ENCODE measurements at places on chromosomes 1 and 21.

DNA sequence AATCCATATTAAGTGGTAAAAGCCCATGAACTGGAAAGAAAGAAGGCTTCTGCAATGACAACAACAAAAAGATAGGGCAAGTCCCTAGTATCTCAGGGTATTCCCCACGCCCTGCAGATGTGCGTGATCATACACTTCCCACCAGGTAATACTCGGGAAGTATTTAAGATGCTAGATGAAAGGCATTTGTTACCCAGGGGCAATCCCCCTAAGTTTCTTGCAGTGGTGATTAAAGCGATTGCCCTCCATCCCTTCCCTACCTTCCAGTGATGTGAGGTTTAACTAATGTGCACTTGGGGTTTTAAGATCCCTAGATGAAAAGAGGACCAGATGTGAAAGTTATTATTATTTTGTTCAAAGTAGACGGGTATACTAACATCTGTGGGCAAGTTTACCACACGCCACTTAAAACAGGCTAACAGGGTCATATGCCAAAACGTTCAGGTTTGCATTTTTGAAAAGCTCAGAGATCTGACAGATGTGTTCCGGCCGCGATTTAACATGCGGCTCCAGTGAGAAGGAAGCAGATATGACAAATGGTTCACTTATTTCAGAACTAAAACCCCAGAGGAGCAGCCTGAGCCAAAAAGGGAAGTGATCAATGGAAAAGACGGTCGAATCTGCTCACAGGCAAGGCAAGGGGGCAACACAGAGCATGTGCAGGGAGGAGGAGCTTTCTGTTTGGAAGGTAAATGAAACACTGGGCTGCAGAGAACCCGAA lies 17.4 kb downstream of the TIAM1 start:
- DNase-seq, result no peak

DNA sequence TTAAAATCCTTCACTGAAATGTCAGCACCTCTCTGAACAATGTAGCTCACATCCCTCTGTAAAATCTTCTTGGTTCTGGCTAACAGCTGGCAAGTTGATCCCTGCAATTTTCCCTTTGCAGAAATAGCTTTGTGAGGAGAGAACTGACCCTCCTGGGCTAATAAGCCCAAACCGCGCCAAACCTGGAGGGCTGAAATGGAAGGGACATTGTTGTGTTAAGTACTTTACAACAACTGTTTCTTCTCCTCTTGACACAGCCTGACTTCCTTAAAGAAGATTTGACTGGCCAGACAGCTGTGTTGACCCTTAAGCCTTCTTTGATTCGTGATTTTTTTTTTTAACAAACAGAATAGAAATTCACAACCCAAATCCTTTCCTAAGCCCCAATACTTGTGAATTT lies 5.7 kb downstream of the LMX1A start:
- no peak for DNase-seq

- DNase-seq, result no peak
Observed at GRCh38 chr1:165938844-165939243, 111.4 kb downstream of the UCK2 start.

- DNase-seq, result peak; percentile 26
Observed at GRCh38 chr1:40630488-40631223, 34.8 kb downstream of the RIMS3 start.

DNA sequence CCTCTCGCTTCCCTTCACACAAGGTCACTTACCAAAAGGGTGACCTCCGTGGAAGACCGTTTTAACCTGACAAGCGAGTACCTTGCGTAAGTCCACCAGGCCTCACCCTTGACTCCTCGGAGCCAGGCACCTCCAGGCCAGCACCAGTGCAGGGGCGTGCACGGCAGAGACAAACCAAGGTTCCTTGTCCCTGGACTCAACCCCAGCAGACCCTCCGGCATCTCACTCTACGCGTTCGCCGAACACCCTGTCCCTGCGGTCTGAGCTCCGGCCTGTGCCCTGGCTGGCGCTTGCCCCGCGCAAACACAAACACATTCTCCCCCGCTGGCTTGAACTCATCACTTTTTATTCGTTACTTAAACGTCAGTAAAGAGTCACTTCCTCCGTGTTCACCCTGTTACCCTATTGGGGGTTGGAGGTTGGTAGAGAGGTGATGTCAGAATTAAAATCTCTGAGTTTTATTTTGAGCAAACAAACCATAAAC lies 4.5 kb downstream of the TBX15 start:
- no peak for DNase-seq

- DNase-seq, result no peak
Observed at GRCh38 chr21:43315244-43316137, 111.4 kb downstream of the SIK1 start.

DNA sequence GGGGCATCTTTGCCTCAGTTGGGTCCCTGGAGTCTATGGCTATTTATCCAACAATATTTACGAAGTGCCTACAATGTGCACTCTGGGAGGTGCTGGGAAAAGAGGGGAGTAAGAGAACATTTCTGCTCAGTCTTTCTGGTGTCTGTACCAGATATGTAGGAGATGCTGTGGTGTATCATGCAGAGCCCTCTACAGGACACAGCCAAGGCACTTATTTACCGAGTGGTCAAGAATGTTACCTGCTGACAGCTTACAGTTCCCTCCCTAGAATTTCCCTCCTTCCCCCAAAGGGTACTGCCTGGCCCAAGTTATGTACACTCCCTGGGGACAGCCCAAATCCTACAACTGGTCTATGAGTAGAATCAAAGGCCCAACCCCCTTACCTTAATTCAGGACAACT lies 177.7 kb downstream of the C1orf94 start:
- no peak for DNase-seq

GRCh38 chr1:22710701-22711049 lies at the start of gene EPHB2:
Gene EPHB2, plus strand, starts transcription at chr1:22710839. Its CDS starts 144 bp downstream, at chr1:22710983.
- peak; percentile 48 for DNase-seq

DNA sequence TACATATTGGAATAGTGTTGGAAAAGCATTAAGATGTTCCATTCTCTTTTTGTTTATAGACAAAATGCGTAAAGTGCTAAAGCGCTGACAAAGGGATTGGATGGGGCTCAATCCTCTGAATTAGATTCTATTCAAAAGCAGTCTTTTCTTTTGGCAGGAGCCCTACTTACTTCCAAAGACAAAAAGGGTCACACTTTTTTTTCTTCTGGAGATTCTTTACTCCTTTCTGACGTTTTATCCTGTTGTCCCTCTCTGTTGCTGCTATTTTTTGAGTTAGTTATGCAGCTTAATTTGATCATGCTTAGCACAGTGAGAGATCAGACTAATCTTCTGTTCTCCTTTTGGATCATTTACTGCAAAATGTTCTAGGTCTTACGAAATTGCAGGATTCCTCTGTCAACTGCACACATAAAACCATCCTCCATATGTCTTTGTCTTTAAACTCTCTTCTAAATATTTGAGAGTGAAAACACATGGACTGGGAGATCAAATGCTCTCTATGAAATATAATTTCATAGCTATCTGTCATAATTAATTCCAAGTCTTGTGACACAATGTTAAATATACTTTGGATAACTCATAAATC lies 656.4 kb upstream of the ADGRL2 start:
- DNase-seq, result no peak

DNA sequence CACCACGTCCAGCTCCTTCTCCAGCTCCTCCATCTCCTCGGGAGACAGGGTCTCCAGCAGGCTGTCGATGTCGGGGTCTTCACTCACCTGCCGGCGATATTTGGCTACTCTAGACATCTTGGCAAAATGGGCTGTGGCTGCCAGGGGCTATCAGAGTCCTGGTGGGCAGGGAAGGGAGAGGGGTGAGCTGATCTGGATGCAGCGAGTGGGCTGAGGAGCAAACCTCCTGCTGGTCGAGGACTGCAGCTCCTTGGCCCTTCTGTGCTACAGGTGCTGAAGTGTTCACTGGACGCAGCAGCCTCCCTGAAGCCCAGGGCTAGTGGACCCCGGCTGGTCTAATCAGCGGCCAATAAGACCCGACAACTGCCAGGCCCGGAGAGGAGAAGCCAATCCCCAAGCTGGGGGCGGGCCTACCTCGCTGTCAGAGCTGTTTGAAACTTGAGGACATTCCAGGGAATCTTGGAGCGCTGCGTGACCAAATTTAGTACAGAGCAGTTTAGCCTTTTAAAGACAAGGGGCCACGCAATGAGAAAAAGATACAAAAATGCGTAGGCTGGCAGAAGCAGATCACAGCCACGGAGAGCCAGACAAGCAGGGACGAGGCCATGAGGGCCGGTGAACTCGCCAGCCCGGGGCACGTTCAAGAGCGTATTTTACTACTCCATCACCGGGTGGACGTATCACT lies at the start of gene LMOD1:
TSS of gene LMOD1 (minus strand) at position 325 of the 685 bp plus-strand sequence. CDS start at position 117, 208 bp downstream.
- peak; percentile 85 for DNase-seq

DNA sequence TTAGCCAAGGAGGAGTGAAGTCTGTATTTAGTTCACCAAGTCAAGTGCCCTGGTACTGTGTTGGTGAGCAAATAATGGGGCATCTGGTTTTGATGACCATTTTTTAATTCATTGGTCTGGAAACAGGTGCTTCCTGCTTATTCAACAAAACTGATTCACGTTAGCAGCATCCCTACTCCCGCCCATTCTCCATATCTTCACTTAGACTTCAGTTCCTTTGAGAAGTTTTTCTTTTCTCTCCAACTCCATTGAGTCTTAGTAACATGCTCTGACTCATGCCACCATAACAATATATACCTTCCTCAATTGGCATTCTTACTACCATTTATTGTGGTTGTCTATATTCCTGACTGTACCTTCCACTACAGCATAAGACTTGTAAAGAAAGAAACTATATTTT lies 468.9 kb downstream of the DPYD start:
- no peak for DNase-seq

GRCh38 chr1:193538680-193539079 lies 352.3 kb upstream of the B3GALT2 start:
- DNase-seq, result no peak

- peak; percentile 76 for DNase-seq
Observed at GRCh38 chr1:113978863-113979702, at the start of gene OLFML3. Gene OLFML3, plus strand, starts transcription at chr1:113979474. Its CDS starts 43 bp downstream, at chr1:113979517.

GRCh38 chr21:36964398-36964797 lies 2.1 kb downstream of the HLCS start:
- DNase-seq, result no peak

DNA sequence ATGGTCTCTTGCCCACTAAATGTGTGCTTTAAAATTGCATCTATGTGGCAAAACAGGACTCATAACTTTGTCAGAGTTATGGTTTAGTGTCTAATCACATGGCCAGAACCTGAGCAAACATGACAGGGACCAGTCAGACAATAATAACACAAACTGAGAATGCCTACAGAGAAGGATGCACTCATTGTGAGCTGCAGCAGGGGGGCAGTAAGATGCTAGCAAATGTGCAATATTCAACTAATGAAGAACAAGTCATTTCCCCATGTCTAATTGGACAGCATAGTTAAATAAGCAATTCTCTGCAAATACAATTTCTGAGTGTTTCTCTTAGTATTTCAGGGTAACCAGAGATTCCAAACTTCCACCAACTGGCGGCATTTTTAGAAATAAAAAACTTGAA lies 30.8 kb downstream of the SPAG17 start:
- DNase-seq, result no peak

DNA sequence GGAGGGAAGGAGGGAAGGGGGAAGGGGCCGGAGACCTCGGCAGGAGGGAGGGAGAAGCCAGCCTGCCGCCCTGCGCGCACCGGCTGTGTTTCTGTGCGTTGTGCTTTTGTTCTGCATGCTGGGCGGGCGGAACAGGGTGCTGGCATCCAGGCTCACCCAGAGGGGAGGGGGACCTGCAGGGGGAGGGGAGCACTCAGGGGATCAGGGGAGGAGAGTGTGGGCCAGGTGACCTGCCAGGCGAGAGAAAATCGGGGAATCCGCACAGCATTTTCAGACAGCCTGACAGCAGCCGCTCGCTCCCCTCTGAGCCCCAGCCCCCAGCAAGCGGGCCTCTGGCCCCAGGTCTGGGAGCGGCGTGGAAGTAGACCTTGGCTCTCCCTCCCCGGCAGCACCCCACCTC lies 54.7 kb downstream of the RIPK4 start:
- DNase-seq, result no peak

DNA sequence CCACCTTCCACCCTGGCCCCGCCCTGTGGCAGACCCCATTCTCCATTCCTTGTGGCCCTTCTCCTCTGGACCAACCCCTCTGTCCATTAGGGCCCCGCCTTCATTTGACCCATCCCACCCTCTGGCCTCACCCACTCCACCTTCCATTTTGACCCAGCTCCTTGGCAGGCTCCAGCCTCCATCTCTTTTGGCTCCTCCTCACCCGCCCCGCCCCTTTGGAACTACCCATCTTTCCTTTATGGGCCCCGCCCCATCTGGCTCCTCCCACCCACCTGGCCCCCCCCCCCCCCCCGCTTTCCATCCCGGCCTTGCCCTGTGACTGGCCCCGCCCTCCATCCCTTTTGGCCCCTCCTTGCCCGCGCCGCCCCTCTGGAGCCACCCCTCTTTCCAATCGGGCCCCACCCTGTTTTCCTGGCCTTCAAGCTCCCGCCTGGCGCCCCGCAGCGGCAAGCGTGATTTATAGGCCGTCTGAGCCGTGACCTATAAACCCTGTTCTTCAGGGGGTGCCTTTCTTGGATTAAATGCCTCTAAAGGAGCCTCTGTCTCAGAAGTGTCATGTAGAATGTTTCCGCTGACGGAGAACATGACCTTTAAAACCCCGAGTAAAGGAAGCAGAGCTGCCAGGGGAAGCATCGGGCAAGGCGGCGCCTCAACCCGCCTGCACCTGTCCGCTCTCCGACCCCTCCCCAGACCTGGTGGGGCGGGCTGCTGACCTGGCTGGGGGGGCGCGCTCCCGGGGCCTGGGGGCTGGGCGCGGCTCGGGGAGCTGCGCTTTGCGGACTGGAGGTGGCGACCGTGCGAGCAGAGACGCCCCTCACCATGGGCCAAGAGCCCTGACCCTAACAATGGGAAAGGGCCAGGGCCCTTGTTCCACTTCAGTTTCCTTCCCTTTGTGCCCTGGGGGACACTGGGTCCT lies 178.0 kb downstream of the CAMTA1 start:
- no peak for DNase-seq

DNA sequence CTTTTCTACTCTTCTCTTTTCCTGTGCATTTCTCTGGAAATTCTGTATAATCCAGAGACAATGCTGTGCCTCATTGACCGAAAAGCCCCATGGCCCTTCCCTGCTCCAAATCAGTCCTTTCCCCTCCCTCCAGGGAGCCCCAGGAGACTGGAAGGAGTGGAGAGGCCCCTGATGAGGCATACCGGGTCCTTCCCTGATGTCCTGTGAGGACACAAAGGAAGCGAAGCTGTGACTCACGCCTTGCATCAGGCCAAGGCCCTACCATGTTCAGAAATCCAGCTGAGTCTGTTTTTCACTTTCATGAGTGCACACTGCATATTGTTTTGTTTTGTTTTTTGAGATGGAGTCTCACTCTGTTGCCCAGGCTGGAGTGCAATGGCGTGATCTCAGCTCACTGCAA lies 38.7 kb upstream of the BECN2 start:
- no peak for DNase-seq
